ENCODE measurements at places on chromosomes 11 and 22. TPM values are rescaled to one million over a fixed set of nuclear protein-coding genes. Genes with fewer than 3 reads are reported as not detected.

DKK3 gene
- total RNA-seq: 118 TPM

SPDYC gene
- not detected for total RNA-seq

KBTBD4 gene
- total RNA-seq: 28.7 TPM

HBG1 gene
- total RNA-seq: not detected

RIMBP3C gene
- total RNA-seq: 0.32 TPM

GRAMD1B gene
- total RNA-seq: 7.2 TPM

XKR3 gene
- total RNA-seq: not detected

CHRM1 gene
- total RNA-seq: not detected

GLYATL2 gene
- total RNA-seq: 1.5 TPM

KRTAP5-8 gene
- 0.22 TPM for total RNA-seq

UBQLN3 gene
- 0.13 TPM for total RNA-seq

OLFML1 gene
- total RNA-seq: 1.3 TPM

PTPN5 gene
- total RNA-seq: not detected

TMEM45B gene
- total RNA-seq: not detected

DEUP1 gene
- 0.65 TPM for total RNA-seq

UBQLNL gene
- 0.65 TPM for total RNA-seq

Data from articular chondrocyte of knee joint (primary cell).